ENCODE measurements at places on chromosomes 11 and 22.

DNA sequence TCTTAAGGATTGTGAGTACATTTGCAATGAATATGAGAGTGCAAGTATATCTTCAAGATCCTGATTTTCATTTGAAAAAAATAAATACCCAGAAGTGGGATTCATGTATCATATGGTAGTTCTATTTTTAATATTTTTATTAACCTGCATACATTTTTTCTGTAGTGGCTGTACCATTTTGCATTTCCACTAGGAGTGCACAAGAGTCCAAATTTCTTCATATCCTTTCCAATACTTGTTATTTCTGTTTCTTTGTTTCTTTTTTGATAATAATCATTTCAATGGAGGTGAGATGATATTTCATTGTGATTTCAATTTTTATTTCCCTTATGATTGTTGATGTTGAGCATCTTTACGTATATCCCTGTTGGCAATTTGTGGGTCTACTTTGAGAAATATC is 759.8 kb upstream of the CNTN5 start:
- DNase-seq, result no peak

- DNase-seq, result peak; percentile 58
These were observed 29.9 kb upstream of the MALAT1 start for GRCh38 chr11:65468874-65469333.

DNA sequence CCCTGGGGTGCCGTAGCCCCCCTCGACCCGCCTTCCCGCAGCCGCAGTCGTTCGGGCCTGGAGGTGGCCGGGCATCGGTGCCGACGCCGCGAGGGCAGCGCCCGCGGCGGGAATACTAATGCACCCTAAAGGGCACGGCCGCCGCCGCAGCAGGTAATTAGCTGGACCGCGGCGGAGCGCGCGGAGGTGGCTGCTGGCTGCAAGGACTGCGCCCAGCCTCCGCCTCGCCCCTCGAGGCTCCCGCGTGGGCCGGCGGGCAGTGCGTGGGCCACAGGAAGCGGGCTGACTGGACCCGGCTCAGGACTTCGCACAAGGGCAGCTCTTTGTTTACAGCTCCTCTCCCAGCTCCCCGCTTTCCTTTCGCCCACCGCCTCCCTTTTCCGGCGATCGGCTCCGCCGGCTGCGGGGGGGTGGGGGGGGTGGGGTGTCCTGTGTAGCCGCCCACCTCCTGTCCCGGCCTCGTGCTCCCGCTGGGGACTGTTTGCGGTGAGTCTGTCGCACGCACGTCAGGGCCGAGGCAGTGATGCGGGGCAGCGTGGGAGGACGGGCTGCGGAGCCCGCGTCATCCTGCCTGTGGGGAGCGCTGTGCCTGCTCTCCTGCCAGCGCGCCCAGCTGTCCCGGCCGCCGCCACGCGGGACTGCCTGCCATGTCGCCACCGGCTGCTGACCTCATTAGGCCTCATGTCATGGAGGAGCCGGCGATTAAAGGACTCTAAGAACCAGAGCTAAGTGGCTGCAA is 53.2 kb downstream of the GRIK4 start:
- DNase-seq, result no peak

DNA sequence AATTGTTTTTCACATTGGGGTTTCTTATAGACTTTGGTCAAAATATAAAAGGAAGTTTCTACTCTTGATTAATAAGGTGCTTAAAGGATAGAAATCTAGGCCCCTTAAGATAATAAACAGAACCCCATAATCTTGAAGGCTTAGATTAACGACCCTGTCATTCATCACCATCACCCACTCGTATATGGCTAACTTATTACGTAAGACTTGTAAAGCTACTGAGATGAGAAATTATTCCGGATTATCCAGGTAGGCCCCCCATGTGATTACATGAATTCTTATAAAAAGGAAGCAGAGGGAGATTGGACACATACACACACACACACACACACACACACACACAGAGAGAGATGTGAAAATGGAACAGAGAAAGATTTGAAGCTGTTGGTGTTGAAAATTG is 1489.2 kb upstream of the TENM4 start:
- no peak for DNase-seq

GRCh38 chr11:32033491-32033890 is 57.4 kb upstream of the RCN1 start:
- no peak for DNase-seq

GRCh38 chr22:49305214-49305965 is 522.3 kb downstream of the BRD1 start:
- DNase-seq, result peak; percentile 25

GRCh38 chr22:38271927-38272372 is 860 bp downstream of the TMEM184B start:
- DNase-seq, result peak; percentile 15
